Glutamatergic neuron (in vitro differentiated cells): ENCODE measurements at places on chromosomes 11 and 22. TPM values are rescaled to one million over a fixed set of nuclear protein-coding genes. Genes with fewer than 3 reads are reported as not detected.

GRCh38 chr22:29128891-29129807, 56.3 kb downstream of the KREMEN1 start:
- peak; percentile 59 for DNase-seq

DNA sequence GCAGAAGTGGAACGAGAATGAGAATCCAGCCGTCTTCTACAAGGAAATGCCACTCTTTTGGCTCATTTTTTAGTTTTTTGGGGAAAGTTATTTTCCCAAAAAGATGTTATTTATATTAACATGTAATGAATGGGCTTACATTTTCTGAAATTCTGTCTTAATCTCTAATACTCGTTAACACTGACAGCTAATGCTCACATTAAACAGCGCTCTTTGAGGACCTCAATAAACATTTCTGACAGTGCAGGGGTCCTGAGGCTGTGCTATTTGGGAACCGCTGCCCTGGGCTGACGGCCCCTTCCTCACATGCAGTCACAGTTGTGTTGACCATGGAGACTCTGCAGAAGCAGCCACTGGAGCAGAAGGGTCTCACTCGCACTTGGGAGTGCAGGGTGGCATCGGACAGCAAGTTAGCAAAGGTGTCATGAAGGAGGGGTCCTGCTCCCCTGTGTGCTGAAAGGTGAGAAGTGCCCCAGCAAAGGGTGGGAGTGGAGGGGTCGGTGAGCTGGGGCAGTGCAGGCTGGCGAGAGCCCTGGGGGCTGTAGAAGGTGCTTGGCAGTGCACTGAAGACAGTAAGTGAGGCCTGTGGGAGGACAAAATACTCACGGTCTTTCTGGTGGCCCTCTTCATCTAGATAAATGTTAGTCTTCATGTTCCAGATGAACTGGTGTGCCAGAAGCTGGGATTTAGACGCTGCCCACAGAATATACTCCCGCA, 53.1 kb upstream of the SERPIND1 start:
- DNase-seq: no peak

Gene SLN
- total RNA-seq: not detected

GRCh38 chr22:50201191-50202129, 649 bp downstream of the SELENOO start:
- no peak for DNase-seq

DNA sequence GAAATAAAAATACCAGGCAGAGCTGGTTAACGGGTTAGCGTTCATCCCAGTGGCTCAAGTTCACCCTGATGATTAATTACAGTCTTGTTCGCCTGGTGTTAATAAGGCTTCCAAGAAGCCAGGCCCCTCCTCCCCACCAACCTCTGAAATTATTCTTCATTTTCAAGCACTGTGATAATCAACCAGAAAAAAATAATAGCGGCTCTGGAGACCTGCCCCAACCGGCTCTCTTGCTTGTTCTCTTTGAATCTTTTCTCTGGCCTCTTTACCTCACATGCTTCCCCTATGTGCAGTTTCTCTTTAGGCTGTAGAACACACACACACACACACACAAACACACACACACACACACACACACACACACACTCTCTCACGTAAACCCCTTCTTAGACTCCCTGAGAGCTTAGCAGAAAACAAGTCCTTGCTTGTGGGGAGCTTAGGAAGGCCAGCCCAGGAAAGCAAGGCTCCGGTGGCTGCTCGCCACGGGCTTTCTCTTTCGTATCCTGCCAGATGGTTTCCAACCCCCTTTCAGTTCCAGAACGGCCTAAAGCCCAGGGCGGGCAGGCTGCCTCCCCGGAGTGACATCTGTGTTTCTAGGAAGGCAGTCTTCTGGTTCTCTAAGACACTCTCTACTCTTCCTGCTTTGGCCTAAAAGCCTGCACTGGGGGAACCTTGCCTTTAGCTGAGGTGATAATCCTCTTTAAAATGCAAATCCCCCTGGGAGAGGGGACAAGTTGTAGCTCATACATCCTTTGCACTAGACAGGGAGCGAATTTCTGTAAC, 106.4 kb upstream of the SESN3 start:
- DNase-seq: peak; percentile 72

- DNase-seq: peak; percentile 36
Observed at GRCh38 chr11:17014833-17015626, 816 bp upstream of the PLEKHA7 start.

DNA sequence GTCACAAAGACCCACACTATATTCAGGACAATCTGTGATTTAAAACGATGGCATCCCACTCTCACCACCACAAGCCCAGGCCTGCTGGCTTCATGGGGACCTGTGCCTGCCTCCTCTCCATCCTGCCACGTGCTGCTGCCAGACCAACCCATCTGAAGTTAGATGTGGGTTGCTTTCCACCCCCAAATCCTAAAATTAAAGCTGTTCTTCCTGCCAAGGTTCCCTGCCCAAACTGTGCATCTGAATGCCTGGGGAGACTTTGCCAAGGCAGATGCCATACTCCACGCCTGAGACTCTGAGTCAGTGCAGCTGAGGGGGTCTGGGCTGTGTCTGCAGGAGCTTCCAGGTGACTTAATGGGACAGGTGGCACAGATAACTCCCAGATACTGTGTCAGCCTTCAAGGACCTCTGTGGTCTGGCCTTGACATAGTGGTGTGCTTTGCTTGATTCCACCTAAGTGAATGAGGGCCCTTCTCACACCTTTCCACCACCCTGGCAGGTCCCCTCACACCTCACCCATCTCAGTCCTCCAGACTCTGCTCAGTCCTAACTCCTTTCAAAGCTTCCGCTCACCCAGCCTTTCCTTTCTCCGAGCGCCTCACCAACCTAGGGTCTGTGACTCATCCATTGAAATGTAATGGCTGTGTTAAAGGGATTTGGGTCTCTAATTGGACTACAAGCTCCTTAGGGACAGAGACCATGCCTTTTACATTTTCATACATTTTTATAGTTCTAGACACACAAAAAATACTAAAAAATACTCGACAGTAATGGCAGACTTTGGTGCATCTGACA, 18.6 kb downstream of the ADAMTS8 start:
- no peak for DNase-seq

- DNase-seq: no peak
Observed at GRCh38 chr11:88340366-88340935, 2.9 kb upstream of the CTSC start.

Gene C11orf16
- not detected for total RNA-seq

GRCh38 chr22:20509344-20510047, 2.1 kb downstream of the MED15 start:
- no peak for DNase-seq

GRCh38 chr11:1827095-1827813, 7.5 kb upstream of the SYT8 start:
- DNase-seq: peak; percentile 19

- peak; percentile 88 for DNase-seq
Observed at GRCh38 chr11:94183886-94184264, 55.2 kb downstream of the PANX1 start.

Gene TOM1
- 40.6 TPM for total RNA-seq

DNA sequence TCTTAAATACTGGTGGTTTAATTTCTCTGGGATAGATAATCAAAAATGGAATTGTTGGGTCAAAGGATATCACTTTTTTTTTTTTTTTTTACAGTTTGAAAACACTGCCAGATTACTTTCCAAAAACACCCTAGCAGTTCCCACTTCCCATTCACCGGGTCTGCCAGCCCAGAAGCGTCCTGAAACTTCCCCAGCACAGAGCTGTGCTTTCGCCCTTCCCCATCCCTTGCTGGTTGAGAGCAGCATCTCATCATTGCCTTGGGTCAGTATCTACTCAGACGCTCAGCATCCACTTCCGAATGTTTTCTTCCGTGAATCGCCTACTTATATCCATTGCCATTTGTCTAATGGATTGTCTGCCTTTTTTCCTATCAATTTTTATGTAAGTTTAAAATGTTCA, 5.5 kb downstream of the CERK start:
- no peak for DNase-seq

DNA sequence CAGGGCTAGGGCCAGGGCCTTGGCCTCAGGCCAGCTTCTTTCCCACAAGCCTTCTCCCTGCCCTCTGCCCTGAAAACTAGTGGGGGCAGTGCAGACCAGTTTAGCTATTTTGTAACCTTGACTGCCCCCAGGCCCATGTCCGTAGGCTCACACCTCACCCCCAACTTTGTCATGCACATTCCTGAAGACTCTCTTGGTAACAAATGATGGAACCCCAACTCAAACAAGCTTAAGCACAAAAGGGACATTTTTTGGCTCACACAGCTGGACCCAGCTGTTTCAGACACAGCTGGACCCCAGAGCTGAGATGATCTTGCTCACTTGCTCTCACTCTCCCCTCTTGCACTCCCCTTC, 46.6 kb downstream of the KCNQ1OT1 start:
- no peak for DNase-seq

GRCh38 chr22:37430941-37431340, 3.7 kb upstream of the ELFN2 start:
- DNase-seq: no peak

GRCh38 chr11:74019860-74020259, 11.0 kb upstream of the UCP3 start:
- no peak for DNase-seq

Gene KRTAP5-8
- total RNA-seq: not detected

DNA sequence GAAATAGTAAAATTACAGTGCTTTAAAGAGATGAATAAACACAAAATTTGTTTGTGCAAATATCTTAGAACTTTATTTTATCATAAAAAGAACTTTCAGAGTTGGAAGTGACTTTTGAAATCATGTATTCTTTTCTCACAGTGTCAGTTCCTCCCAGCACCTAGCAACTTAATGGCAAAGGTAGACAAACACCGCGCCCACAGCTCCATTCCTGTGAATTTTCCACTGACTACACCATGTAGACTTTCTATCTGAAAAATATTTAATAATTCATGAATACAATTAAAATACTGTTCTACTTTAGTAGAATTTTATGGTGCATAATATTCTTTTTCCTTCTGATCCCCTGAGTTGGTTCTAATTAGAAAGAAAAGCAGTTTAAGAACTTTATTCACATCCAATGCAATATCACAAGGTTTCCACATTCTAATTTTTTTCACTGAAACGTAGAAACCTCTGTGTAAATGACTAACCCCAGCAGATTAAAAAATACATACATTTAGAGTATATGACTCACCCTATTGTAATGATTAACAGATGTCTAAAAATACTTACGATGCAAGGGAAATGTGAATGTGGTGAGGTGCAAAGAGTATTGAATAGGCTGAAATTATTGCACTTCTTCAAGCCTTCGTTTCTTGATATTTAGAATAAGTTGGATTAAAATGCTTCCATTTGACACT, 218.2 kb upstream of the CCDC179 start:
- no peak for DNase-seq

GRCh38 chr11:76610871-76611475, 59.6 kb downstream of the LRRC32 start:
- DNase-seq: peak; percentile 77
